Hindlimb muscle (tissue), 1 donor: ENCODE measurements at places on chromosomes 3 and 15.
A peak's percentile ranks its signal among the peaks of the same experiment; 100 is the strongest.

DNA sequence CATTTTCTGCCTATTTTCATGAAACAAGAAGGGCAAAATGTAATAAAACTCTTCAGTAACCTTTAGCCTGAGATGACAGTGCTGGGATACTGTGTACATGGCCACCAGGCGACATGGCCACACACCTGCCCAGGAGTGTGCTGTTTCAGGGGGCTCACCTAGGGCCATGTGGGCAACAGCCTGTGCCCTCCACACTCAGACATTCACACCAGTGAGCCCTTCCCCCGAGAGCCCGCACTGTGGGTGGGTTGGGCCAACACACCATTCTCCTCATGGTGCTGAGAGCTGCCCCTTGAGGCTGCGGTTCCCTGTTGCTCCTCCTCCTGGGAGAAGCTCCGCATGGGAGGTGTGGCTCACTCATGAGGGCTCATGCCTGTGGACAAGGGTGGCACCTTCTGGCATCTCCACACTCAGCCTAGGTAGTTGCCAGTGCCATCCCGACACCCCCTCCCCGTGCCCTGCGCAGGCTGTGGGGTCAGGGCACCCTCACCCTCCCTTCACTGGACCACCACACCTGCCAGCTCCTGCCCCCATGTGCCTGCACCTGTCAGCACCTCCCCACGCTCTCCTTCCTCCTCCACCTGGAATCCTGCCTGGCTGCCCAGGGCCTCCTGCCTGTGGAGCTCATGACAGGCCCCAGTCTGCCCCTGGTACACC is 19.7 kb downstream of the OCA2 start:
- no peak for DNase-seq

GRCh38 chr15:58423831-58424608 is 7.8 kb upstream of the LIPC start:
- DNase-seq, result peak; percentile 51

DNA sequence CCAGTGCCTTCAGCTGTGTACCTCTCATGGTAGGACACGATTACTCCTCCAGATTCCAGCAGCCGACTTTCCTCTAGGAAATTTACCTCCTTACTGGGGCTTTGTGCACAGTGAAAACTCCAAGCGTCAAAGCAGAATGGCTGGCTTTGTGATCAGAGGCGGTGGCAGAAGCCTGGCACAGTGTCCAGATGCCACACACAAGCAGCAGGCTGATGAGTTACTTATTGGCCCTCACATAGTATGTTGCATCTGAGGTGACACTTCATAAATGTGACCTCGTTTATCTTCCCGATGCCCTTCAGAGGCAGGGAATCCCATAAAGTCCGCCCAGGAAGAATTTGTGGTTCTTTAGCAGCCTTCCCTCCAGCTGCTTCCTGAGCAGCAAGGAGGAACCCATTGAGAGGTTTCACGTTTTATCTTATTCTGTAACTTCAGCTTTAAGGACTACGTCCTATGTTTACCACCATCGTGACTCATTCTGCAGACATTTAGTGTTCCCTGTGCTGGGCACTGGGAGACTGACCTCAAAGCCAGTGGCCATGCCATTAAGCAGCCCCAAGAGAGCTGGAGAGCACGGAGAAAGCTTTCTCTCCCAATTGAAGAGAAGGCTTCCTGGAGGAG is 107.1 kb upstream of the C15orf61 start:
- DNase-seq, result no peak

- DNase-seq, result no peak
Observed at GRCh38 chr15:42154212-42154941, 2.1 kb downstream of the PLA2G4F start.

- DNase-seq, result no peak
Observed at GRCh38 chr3:32481791-32482631, 20.6 kb downstream of the CMTM6 start.

DNA sequence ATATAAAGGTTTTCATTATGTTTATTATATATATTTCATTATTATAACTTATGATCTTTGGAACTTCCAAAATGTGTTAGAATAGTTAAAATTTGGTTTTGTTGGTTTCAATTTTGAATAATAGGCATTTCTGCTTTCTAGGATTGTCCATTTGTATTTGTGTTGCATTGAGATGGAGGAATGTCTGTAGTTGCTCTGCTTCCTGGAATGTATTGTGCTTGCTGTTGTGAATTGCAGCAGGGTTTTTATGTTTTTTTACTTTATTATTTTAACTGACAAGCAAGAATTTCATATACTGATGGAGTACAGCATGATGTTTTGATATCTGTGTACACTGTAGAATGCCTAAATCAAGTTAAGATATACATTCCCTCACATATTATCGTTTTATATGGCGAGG is 247.4 kb downstream of the XXYLT1 start:
- DNase-seq, result no peak

GRCh38 chr3:177495566-177495965 is 298.3 kb upstream of the TBL1XR1 start:
- DNase-seq, result no peak

GRCh38 chr3:176785171-176785570 is 412.1 kb downstream of the TBL1XR1 start:
- peak; percentile 26 for DNase-seq

GRCh38 chr3:187629711-187630110 is 40.5 kb downstream of the SST start:
- DNase-seq, result no peak

GRCh38 chr15:86267892-86268291 is 188.2 kb downstream of the AGBL1 start:
- DNase-seq, result no peak

- no peak for DNase-seq
Observed at GRCh38 chr3:14766428-14767244, 52.1 kb upstream of the FGD5 start.

GRCh38 chr3:151557068-151557840 is 96.4 kb upstream of the IGSF10 start:
- DNase-seq, result no peak

DNA sequence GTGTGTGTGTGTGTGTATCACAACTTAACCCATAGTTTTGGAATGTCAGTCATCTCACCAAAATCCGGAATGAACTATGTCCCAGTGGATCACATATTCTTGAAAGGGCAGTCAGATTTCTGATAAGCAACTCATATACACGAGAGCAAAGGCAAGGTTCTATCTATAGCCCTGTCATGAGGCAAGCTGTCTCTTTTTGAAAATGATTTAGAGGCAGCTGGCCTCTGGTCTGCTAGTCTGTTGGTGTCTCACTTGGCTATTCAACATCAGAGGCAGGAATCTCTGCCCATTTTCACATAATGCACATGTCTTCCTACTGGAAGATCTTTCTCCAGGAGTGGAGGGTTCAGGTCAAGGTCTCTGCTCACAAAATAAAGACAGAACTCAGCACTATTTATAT is 79.8 kb downstream of the CNTN6 start:
- DNase-seq, result no peak

DNA sequence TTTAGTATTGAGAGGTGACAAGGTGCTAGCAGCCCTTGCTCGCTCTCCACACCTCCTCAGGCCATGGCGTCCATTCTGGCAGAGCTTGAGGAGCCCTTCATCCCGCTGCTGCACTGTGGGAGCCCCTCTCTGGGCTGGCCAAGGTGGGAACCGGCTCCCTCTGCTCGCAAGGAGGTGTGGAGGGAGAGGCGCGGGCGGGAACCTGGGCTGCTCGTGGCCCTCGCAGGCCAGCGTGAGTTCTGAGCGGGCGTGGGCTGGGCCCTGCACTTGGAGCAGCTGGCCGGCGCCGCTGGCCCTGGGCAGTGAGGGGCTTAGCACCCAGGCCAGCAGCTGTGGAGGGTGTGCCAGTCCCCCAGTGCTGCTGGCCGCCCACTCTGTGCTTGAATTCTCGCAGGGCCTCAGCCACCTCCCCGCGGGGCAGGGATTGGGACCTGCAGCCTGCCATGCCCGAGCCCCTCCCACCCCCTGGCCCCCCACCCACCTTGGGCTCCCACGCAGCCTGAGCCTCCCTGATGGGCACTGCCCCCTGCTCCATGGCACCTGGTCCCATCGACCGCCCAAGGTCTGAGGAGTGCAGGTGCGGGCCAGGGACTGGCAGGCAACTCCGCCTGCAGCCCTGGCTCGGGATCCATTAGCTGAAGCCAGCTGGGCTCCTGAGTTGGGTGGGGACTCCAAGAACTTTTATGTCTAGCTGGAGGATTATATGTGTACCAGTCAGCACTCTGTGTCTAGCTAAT is 785.2 kb downstream of the DIPK2A start:
- DNase-seq, result no peak

- DNase-seq, result no peak
Observed at GRCh38 chr15:101562428-101563059, 73.0 kb upstream of the PCSK6 start.

- DNase-seq, result no peak
Observed at GRCh38 chr3:64552160-64552559, 135.6 kb downstream of the ADAMTS9 start.

GRCh38 chr3:21889166-21889565 is 138.2 kb upstream of the ZNF385D start:
- no peak for DNase-seq

GRCh38 chr3:109728861-109729494 is 391.6 kb upstream of the DPPA4 start:
- DNase-seq, result peak; percentile 4

- DNase-seq, result no peak
Observed at GRCh38 chr15:47410247-47410646, 307.1 kb upstream of the SEMA6D start.

- DNase-seq, result no peak
Observed at GRCh38 chr3:152769523-152769922, 65.4 kb upstream of the P2RY1 start.

DNA sequence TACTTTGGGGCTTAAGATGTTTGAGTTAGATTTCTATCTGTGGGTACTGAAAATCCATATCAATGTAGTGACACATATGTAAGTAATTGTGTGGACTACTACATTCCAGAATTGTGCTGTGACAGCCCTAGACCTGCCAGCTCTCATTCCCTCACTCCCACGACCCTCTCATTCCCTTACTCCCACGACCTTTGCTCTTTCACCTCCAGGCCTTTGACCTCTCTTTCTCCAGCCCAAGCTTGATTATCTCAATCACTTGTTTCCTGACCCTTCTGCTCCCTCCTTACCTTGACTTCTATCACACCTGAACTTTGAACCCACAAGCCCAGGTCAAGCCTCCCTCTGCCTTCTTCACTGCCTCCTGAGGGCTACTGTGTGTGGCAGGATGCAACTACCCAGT is 3.6 kb upstream of the RUVBL1 start:
- DNase-seq, result no peak

- peak; percentile 30 for DNase-seq
Observed at GRCh38 chr3:128488991-128489673, 3.9 kb downstream of the GATA2 start.

- no peak for DNase-seq
Observed at GRCh38 chr3:11581237-11582190, 62.2 kb downstream of the VGLL4 start.
